RPMI8226 (cell line): ENCODE measurements at places on chromosomes 13 and 19.

- no peak for DNase-seq
Observed at GRCh38 chr13:68345963-68346531, 1115.9 kb upstream of the PCDH9 start.

DNA sequence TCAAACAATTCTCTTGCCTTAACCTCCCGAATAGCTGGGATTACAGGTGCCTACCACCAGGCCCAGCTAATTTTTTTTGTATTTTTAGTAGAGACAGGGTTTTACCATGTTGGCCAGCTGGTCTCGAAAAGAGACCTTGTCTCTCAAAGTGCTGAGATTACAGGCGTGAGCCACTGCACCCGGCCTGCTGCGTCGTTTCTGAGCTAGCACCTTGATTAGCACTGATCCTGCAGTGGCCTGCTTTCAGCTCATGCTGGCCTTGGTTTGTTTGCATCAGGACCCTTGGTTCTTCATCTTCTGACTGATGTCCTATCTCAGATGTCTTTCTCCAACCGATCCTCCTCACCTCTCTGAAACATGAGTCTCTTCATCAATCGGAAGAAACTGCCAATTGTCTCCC is 4.9 kb upstream of the TFDP1 start:
- DNase-seq: no peak

DNA sequence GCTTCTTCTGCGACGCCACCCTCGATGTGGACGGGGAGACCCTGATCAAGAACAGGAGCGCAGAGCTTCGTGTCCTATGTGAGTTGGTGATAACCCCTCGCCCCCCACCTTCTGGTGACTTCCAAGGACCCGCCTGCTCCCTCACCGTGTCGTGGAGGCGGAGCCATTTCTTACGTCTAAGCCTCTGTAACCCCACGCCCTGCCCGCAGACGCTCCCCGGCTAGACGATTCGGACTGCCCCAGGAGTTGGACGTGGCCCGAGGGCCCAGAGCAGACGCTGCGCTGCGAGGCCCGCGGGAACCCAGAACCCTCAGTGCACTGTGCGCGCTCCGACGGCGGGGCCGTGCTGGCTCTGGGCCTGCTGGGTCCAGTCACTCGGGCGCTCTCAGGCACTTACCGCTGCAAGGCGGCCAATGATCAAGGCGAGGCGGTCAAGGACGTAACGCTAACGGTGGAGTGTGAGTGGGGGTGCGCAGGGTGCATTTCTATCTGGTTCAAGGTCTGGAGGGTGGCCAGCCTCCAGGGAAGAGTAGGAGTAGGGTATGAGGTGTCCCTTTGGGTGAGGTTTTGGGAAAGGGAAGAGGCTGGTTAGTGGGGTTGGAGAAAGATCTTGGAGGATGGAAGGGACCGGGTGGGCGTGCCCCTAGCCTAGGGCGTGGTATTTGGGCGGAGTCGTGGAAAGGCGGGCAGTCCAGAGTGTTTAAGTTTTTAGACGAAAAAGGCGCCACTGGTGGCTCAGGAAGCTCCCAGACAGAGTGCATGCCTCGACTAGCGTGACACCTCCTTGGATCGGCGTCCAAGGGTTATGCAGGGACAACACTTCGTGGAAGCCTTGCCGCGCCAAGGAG is 3.3 kb downstream of the ICAM5 start:
- DNase-seq: no peak

- DNase-seq: no peak
Observed at GRCh38 chr19:38839816-38840582, 8.4 kb upstream of the ECH1 start.

GRCh38 chr19:926589-927350 is 935 bp downstream of the ARID3A start:
- peak; percentile 81 for DNase-seq

GRCh38 chr19:3281026-3281425 is 56.6 kb downstream of the CELF5 start:
- no peak for DNase-seq

DNA sequence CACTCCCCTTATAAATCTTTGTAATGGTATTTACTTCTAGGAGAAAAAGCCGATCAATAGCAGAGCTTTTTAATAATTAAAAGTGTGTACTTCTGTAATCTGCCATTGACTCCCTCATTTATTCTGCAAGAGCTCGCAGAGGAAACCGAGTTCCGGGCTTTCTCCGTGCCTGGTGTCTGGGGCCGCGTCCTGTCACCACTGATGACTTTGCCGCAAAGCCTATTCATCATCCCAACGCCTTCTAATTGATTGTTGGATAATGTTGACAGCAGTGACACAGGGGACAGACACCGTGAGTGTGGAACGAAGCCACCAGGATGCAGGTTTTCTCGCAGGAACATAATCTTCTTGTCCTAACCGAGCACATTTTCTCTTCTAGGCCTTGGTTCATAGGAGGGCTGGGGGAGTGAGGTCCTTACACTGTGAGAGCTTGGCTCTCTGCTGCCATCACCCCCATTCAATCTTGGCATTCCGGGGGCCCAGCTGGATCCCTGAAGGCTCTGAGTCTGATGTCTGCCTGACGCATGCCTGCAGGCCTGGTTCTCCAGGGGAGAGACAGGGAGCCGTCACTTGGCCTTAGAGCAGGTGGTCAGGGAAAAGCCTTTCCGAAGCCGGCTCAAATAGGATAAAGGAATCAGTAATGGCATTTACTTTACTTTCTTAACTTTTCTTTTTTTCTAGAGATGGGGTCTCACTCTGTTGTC is 110.3 kb downstream of the KDM4B start:
- DNase-seq: no peak

- DNase-seq: no peak
Observed at GRCh38 chr13:79988573-79988972, 352.4 kb downstream of the SPRY2 start.

GRCh38 chr13:113187263-113187669 is 21.2 kb downstream of the PCID2 start:
- no peak for DNase-seq

DNA sequence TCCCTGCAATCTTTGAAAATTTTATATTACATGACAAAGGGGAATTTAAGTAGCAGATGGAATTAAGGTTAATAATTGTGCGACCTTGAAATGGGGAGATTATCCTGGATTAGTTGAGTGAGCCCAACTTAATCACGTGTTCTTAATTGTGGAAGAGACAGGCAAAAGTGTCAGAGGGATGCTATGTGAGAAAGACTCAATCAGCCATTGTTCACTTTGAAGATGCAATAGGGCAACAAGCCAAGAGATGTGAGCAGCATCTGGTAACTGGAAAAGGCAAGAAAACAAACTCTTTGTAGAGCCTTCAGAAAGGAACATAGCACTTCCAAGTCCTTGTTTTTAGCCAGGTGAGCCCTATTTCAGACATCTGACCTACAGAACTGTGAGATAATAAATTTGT is 247.7 kb downstream of the SLITRK1 start:
- DNase-seq: no peak

- DNase-seq: no peak
Observed at GRCh38 chr13:107807306-107808073, 407.8 kb downstream of the LIG4 start.

- DNase-seq: peak; percentile 30
Observed at GRCh38 chr19:54430306-54431254, 15.3 kb downstream of the TTYH1 start.

DNA sequence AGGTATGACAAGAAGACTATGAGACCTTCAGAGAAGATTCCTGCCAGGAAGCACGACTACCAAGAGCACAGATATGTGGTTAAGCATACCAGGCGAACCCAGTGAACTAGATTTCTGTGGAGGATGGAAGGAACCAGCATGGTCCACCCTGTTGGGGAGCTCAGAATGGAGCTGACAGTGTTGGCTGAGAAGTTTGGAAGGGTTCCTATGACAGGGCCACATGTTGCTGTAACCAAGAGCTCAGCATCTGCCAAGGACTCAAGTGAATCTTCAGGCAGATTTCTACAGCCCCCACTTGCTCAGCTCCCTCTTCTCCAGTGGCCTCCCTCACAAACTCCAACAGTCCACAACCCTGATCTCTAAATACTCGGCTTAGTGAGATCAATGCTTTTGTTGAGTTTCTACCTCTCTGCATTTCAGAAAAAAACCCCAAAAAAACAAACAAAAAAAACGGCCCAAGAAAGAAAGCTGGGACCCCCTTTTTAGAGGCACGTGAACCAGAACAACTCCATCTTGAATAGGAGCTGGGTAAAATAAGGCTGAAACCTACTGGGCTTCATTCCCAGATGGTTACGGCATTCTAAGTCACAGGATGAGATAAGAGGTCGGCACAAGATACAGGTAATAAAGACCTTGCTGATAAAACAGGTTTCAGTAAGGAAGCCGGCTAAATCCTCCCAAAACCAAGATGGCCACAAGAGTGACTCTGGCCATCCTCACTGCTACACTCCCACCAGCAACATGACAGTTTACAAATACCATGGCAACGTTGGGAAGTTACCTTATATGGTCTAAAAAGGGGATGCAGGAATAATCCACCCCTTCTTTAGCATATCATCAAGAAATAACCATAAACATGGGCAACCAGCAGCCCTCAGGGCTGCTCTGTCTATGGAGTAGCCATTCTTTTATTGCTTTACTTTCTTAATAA is 691.1 kb downstream of the UQCRFS1 start:
- no peak for DNase-seq

DNA sequence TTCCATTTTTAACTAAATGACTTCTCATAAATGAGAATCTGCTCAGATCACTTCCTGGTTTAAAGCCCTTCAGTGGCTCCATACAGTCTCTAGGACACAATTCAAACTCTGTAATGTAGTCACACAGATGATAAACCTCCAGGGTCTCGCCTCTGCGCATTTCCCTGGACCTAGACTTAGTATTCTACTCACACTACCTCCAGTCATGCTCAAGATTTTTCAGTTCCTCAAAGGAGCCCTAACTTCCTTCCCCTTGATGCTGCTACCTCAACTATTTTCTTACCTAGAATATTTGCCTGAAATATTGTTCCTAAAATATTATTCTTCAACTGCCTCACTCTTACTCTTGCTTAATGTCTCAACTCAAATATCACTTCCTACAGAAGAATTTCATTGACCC is 86.7 kb upstream of the TPP2 start:
- DNase-seq: no peak

DNA sequence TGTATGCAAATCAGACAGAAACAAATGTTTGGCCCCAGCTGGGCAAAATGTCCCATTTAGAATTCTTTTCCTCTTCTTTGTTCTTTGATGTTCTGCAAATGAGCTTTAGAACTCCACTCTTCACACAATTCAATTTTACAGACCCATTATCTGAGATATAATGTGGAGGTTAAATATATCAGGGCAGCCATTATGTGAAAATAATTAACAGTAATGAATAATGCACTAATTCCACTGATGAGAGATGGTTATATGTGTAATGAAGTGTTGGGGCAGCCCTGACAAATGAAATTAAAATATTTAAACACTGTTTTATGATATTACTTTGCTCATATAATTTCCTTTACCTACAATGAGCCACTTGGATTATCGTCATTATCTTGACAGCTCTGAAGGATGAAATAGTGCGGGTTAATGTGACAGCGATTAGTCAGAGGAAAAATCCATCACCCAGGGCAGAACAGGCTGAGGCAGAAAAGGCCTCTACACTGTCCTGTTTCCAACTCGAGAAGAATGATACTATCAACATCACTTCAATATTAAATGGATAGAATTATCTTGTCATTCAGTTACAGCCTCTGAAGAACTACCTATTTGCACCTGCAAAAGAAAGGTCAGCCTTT is 321.1 kb downstream of the RBM26 start:
- DNase-seq: no peak

GRCh38 chr13:51999510-51999911 is 11.7 kb downstream of the ATP7B start:
- DNase-seq: peak; percentile 68

GRCh38 chr19:44810234-44811121 is 1.6 kb downstream of the BCAM start:
- no peak for DNase-seq

DNA sequence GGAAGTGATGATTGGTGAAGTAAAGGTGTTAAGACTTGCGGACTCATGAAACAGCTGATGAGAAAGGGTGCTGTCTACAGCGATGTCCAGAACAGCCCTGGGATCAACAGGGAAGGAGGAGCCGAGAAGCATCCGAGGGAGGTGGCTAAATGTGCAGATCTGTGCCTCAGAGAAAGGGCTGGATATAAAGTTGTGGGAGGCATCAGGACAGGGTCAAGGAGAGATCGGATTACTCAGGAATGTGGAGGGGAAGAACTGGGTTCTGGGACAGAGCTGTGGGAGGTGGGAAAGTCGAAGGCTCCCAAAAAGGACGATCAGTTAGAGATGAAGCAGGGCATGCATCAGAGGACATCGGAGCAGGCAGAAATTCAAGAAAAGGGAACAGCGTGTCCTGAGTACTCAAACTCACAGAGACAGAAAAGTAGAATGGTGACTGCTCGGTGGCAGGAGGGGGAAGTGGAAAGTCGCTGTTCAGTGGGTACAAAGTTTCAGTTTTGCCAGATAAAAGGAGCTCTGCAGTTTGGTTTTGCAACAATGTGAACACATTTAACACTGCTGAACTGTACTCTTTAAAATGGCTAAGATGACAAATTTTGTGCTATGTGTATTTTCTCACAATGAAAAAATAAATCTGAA is 1.9 kb downstream of the SIGLEC14 start:
- DNase-seq: peak; percentile 26

- DNase-seq: no peak
Observed at GRCh38 chr13:72217142-72217541, 350.1 kb upstream of the DACH1 start.

DNA sequence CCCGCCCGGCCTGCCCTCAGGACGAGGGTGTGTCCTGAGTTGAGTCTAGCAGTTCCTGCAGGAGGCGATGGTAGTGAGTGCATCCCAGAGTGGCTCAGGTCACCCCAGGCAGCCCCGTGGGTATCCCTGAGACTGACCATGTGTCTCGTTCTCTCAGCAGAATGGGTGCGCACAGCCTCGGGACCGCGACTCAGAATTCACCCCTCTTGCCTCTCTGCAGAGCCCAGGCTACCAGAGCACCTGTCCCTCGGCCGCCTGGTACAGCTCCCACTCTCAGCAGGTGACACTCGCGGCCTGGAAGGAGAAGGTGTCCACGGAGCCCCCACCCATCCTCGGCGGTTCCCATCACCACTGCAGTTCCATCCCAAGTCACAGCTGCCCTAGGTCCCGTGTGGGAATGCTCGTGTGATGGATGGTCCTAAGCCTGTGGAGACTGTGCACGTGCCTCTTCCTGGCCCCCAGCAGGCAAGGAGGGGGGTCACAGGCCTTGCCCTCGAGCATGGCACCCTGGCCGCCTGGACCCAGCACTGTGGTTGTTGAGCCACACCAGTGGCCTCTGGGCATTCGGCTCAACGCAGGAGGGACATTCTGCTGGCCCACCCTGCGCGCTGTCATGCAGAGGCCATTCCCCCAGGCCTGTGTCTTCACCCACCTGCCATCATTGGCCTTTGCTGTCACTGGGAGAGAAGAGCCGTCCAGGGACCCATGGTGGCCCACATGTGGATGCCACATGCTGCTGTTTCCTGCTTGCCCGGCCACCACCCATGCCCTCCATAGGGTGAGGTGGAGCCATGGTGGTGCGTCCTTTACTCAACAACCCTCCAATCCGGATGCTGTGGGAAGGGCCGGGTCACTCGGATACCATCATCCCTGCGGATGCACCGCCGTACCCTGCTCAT is 87.1 kb upstream of the MCF2L start:
- no peak for DNase-seq

DNA sequence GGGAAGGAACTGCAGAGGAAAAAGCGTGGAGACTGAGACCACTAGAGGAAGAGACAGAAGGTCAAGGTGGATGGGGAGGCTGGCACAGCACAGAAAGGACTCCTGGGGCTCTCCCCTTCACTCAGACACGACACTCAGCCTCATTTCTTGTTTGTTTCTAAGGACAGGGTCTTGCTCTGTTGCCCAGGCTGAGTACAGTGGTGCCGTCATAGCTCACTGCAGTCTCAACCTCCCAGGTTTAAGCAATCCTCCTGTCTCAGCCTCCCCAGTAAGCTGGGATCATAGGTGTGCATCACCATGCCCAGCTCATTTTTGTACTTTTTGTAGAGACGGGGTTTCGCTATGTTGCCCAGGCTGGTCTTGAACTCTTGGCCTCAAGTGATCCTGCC is 11.4 kb upstream of the SEMA6B start:
- no peak for DNase-seq
